ENCODE measurements at places on chromosomes 2 and 18.

DNA sequence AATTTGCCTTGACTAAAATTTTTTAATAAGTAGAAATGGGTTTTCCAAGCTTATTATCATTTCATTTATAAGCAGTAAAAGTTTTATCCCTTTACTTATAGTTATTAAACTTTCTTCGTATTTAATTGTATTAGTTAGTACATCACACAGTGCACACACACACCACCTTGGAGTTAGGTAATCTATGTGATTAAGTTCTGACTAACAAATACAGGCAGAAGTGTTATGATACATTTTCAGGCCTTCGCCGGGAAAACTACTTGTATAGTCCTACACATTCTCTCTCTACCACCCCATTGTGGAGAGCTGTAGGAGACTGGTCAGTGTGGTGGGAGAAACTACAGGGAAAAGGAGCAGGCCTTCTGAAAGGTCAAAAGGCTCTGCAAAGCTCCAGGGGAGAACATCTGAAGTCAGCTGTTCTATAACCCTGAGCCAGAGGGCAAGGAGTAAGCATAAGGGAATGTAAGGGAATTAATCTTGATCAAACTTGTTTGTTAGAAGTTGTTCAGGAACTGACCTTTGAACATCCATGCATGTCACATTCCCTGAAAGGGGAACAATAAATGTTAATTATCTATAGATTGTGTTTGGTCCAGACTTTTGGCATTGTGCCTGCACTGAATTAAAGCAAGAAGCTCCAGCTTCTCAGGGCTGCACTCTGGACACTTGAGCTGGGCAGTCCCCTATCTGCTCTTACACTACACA lies 231.7 kb downstream of the FSIP2 start:
- DNase-seq: no peak

GRCh38 chr18:46320928-46321711 lies 216.9 kb downstream of the HAUS1 start:
- no peak for DNase-seq

- no peak for DNase-seq
Observed at GRCh38 chr2:68362749-68363148, 2.3 kb upstream of the PLEK start.

GRCh38 chr2:151091583-151091982 lies 170.1 kb downstream of the RBM43 start:
- DNase-seq: no peak

GRCh38 chr2:103847276-103847675 lies 1006.6 kb upstream of the POU3F3 start:
- no peak for DNase-seq

GRCh38 chr18:31371989-31372388 lies 4.6 kb upstream of the DSG4 start:
- no peak for DNase-seq

- DNase-seq: no peak
Observed at GRCh38 chr2:1804351-1804771, 60.0 kb upstream of the PXDN start.

DNA sequence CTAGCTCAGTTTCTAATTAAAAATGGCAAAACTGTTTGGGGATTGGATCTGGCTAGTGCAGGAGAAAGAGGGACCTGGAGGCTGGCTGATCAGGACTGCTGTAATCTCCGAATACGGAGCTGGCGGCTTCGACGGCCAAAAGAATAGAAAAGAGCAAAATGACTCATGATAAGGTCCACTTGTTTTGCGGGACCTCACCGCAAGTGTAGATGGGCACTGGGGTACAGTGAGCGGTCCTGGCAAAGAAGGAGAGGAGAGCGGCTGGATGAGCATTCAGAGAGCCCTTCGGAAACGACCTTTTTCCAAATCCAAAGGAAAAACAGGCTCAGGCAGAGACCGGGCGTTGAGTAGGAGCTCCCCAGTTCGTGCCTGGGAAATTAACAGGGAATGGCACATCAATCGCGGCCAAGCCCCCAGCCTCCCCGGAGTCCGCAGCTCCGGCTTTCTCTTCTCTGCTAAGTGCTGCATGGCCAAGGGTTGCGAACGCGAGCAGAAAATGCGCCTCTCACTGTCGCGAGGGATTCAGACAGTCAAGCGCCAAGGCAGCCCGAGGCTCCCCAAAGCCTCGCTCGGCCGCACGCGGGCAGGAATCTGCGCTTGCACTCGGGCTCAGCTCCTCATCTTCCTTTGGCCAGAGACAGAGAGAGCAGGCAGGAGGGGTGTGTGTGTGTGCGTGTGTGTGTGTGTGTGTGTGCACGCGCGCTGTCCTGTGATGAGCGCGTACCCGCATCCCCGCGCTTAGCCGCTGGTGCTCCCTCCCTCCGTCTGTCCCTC lies 1.8 kb downstream of the DCC start:
- no peak for DNase-seq

- DNase-seq: no peak
Observed at GRCh38 chr2:157840568-157841156, 35.5 kb downstream of the ACVR1 start.

- no peak for DNase-seq
Observed at GRCh38 chr18:12333506-12334290, 25.7 kb downstream of the TUBB6 start.

- DNase-seq: no peak
Observed at GRCh38 chr18:46331316-46331715, 227.1 kb downstream of the HAUS1 start.

DNA sequence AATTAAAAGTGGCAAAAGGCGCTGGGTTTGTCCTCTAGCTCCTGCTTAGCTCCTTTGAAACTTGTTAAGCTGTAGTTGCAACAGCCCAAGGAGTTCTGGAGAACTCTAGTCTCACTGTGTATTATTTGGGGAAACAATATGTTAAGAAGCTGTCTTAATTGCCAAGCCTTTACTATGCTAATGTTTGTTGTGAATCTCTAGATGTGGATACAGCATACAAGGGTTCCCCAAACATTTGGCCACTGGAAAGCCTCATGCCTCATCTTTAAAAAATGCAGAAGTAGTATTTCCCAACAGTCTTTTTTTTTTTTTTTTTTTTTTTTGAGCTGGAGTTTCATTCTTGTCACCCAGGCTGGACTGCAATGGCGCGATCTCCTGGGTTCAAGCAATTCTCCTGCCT lies 236.7 kb downstream of the PRKCE start:
- no peak for DNase-seq

GRCh38 chr2:143255086-143255485 lies 125.9 kb downstream of the ARHGAP15 start:
- no peak for DNase-seq

GRCh38 chr2:58890865-58891525 lies 649.9 kb upstream of the FANCL start:
- no peak for DNase-seq

DNA sequence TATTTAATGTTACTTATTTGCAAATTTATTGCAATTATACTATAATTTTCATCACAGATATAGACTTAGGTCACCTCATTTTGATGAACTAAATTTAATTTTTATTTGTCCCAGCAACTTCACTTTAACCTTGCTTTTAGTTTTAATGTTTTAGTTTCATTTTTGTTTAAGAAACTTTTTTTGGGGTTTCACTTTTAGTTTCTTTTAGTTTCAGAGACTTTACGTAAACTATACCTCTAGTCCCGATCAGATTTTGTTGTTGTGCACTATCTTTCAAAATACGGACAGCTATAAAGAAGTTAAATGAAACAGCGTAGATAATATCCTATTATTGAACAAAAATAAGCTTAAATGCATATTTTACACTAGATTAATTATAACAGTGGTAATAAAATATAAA lies 460.5 kb downstream of the ERBB4 start:
- DNase-seq: no peak

GRCh38 chr2:172740856-172741255 lies 5.2 kb downstream of the RAPGEF4 start:
- DNase-seq: no peak

DNA sequence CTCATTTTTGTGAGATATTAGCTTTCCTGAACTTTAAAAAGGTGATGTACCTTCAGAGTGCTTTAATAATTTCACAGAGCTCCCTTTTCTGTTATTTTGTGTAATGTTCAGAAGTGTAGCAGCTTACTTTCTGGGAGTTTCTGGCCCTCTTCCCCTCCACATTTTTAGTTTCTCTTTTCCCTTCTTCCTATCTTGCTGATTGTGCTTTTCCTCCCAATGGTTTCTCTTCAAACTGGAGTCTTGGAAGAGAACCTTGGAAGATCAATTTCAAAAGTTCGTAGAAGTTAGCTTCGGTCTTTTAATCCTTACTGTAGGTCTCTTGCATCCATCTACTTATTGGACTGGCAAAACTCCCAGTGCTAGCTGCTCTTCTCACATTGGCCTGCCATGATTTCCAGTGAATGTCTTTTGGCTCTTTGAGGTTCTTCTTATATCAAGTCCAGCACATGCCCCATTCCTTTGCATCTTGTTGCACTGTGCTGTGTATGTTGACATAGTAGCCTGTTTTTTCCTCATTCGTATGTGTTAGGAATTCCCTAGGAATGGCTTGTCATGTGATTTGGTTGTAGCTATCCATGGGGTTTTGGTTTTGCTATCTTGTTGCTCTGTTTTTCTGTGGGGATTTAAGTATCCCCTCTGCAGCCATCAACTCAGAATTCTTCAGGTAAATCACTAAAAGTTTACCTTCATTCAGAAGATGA lies 7.8 kb downstream of the CCNT2 start:
- DNase-seq: no peak

All from HAP-1 (cell line).